Fibroblast of skin of right quadriceps (primary cell): ENCODE measurements at places on chromosomes 2 and 18.

DNA sequence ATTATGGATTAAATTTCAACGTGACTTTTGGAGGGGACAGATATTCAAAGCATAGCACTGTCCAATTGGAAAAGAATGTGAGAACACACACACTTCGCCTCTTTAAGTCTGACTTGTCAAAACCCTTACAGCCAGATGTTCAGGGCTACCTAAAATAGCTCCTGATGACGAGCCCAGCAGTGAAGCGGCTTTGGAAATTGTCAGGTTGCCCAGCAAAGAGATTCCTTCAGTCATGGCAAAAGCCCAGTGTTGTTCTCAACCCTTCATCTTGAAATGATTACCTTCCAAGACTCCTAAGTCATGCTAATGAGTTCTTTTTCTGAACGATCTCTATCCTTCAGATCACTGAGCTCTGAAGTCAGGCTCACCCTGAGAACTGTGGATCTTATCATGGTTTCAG lies 436.6 kb downstream of the LRATD1 start:
- DNase-seq, result peak; percentile 86

DNA sequence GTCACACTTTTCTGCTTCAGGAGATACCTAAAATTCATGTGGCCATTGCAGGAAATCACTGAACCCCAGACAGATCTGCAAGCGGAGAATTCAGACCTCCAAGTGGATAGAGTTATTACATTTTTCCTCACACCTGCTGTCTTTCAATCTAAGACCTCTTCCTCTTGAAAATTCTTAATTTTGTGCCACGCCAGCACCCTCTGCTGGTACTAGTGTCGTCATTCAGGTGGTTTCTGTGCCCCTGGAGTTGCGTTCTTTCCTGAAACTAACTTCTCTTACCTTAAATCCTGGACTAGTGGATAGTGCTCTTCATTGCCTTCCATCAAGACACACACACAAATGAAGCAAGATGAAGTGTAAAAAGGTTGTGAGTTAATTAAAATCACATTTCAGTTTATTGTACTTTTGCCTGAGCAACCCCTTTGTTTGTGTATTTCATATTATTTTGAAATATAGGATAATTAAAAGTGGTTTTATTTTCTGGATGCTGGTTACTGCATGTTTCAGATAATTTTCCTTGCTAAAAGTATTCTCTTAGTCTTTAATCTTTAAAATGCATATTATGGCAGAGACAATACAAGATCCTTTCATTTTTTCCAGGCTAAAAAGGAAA lies 1.6 kb upstream of the DNER start:
- no peak for DNase-seq

DNA sequence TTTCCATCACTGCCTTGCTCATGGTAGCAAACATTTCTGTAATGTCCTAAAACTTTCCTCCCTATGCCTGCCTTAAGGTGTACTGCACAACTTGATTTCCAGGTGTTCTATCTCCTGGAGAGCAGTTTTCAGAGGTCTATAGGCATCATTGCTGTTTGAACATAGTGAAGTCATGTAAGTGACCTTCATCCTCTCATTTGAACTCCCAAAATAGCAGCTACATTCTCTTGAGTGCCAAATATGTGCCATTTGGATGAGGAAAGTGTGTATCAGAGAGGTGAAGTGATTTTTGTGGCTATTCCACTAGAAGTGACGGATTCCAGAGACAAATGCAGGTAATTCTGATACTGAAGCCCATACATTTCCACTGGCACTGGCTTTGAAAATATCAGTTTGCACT lies 3.4 kb downstream of the PPP1R1C start:
- DNase-seq, result no peak

DNA sequence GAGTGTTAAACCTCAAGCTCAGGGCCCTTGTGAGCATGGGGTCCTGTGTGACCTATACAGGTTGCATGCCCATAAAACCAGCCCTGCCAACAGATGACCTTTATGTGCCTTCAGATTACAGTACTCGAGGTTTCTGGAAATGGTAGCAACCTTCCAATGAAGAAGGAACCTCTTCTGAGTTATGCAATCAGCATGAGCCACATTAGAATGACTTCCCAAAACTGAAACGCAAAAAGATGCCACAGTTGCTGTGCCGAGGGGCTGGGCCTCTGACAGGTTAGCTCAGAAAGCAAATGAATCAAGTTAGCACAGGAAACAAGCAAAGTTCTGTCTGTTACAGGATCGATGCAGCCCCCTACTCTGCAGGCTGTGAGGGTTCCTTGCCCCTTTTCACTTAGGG lies 37.7 kb downstream of the TGFA start:
- DNase-seq, result no peak

DNA sequence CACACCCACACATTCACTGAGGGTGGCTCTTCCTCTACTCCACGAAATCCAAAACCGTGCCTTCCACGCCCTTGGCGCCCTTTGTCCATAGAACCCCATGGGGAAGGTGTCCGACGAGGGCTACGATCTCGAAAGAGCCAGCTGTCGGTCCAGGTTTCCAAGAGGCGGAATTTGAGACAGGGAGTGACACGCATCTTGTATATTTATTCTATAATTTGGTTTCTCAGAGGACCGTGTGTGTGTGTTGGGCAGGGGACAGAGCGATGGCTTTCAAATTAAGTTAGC lies 726 bp downstream of the C2orf69 start:
- DNase-seq, result no peak

- no peak for DNase-seq
Measured at GRCh38 chr2:131132729-131133128, 27.6 kb downstream of the PLEKHB2 start.

GRCh38 chr2:9675415-9676351 lies 44.9 kb upstream of the YWHAQ start:
- DNase-seq, result peak; percentile 96

DNA sequence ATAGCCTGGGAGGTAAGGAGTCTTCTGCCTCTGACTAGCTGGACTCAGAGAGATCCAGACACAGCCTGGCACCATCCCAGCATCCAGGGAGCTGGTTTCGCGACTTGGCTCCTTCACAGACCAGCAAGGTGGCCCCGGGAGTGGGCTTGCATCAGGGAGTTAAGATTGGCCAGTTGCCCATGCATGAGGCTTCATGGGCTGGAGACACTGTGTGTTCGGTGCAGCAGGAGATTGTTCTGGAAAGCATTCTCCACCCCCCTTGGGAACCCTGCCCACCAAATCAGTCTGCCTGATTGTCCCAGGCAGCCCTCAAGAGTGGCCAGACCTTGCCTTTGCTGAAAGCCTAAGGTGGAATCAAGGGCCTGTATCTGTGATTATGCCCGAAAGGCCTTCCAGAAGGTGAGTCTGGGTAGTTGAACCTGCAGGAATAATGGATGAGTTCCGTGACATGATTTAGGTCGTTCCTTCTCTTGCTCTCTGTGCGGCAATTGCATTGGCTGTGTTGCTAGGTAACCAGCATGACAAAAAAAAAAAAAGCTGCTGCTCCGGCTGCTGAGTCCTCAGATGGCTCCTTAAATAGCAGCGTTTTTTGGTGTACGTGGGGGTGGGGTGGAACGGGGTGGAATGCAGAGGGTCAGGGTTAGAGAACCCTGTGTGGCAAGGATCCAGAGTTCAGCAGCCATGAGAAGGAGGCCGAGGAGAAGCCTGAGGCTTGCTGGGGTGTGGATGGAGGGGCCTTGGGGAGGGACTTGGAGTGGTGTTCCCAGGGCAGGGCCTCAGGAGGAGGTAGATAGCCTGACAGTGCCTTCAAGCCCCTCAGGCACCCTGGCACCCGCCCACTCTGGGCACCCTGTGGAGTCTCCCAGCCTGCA lies 93.0 kb upstream of the MCFD2 start:
- DNase-seq, result peak; percentile 90

DNA sequence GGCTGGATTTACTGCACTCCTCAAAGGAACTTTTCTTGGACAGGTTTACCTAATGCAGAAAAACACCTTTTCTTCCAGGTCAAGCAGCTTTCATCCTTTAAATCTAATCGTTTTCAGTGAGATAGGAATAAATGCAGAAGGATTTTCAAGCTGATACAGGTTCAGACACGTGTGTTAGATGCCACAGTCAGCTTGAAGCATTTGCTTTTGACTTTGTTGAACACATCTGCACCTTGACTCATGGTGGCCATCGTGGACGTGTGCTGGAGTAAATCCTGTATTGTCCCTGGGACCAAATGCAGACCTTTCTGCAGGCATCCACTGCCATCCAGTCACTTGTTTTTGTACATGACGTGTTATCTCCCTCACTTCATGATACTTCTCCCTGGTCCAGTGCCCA lies 61.9 kb downstream of the KLHL29 start:
- no peak for DNase-seq

GRCh38 chr2:235936493-235936892 lies 231.7 kb downstream of the GBX2 start:
- DNase-seq, result no peak

DNA sequence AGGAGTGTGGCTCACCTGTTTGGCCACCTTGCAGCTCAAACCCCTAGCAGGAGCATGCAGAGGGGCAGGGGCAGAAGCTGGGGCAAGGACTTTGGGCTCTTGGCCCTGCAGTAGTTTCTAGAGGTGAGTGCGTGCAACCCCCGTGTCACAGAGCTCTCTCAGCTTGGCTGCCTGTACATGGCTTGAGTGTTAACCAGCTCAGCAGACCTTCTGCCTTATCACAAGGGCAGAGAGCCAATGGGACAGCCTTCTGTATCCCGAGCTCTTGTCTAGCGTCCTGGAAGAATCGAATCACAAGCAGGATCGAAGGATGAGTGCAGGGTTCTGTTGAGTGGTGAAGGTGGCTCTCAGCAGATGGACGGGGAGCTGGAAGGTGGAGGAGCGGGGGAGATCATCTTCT lies 120.3 kb upstream of the TMEM18 start:
- DNase-seq, result no peak

DNA sequence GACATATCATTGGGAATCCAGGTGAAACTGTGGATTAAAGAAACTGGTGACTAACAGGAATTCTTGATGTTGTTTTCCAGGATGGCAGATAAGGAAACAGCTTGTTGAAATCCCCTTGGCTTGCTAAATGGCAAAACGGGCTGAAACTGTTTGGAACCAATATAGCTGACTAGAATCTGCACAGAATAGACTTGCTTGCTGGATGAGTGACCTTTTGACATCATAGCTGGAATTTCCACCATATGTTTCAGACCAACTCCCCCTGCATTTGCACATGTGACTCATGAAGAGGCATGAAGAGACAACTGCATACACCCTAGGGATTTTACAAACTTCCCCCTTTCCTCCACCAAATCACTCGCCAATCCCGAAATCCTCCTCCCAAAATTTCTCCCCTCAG lies 87.7 kb upstream of the LYPD1 start:
- DNase-seq, result peak; percentile 74

GRCh38 chr2:182004945-182005520 lies 19.4 kb downstream of the PPP1R1C start:
- no peak for DNase-seq

GRCh38 chr18:6255116-6255705 lies 159.5 kb downstream of the L3MBTL4 start:
- no peak for DNase-seq

DNA sequence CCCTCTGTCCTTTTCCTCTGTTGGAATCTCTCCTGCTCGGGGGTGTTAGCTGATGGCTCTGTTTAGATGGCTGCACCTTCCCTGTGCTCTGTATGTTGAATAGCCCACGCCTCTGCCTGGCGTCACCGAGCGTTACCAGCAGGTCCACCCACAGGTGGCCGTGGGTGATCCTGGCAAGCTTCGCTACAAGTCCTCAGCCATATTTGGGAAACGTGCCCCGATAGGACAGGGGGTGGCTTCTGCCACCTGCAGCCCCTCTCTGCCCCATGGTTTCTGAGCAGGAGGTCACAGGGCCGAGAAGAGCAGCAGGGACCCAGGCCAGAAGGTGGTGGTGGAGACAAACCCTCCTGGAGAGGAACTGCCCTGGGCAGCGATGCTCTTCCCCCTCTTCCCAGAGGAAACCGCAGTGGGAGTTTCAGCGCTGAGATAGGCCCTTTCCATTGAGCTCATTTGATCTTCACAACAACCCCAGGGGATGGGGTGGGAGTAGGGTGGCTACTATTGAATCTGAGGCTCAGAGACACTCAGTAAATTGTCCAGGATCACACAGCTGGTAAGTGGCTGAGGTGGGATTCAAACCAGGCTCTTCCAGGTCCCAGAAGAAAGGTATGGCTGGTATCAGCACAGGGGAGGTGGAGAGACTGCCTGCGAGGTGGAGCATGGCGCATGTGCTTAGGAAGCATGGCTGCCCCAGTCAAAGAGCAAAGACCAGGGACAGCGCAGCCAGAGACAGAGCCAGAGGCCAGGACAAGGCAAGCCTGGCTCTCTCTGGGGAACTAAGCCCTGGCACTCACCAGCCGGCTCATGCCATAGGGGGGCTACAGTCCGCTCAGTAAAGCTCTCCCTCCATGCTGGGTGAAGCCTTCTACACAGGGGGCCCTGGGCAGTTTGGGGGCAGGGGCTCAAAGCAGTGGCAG lies 15.0 kb downstream of the NGEF start:
- no peak for DNase-seq

DNA sequence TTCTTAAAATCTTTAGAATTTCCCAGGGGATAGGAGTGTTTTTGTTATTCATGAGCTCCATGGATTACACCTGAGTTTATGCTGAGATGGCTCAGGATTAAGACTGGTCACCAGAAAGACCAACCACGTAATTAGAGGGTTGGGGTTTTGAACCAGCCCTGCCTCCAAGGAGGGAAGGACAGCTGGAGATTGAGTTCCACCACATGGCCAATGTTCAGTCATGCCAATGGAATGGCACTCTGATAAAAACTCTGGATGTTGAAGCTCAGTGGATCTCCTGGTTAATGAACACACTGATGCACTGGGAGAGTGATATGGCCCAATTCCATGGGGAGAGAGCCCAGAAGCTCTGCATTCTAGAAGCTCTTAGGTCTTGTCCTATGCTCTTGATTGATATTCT lies 38.7 kb upstream of the PTPN4 start:
- DNase-seq, result no peak

GRCh38 chr2:219001577-219002394 lies 8.6 kb upstream of the CRYBA2 start:
- DNase-seq, result no peak
